ENCODE measurements at places on chromosomes 1 and 21. TPM values are rescaled to one million over a fixed set of nuclear protein-coding genes. Genes with fewer than 3 reads are reported as not detected.

EDN2 gene
- not detected for total RNA-seq

MTARC1 gene
- 96.5 TPM for total RNA-seq

CYP4A11 gene
- not detected for total RNA-seq

IVL gene
- not detected for total RNA-seq

NCMAP gene
- total RNA-seq, result 5.4 TPM

OR4F16 gene
- 0.45 TPM for total RNA-seq

CLCNKB gene
- 11.2 TPM for total RNA-seq

CRYZL1 gene
- total RNA-seq, result 37.2 TPM

DNA sequence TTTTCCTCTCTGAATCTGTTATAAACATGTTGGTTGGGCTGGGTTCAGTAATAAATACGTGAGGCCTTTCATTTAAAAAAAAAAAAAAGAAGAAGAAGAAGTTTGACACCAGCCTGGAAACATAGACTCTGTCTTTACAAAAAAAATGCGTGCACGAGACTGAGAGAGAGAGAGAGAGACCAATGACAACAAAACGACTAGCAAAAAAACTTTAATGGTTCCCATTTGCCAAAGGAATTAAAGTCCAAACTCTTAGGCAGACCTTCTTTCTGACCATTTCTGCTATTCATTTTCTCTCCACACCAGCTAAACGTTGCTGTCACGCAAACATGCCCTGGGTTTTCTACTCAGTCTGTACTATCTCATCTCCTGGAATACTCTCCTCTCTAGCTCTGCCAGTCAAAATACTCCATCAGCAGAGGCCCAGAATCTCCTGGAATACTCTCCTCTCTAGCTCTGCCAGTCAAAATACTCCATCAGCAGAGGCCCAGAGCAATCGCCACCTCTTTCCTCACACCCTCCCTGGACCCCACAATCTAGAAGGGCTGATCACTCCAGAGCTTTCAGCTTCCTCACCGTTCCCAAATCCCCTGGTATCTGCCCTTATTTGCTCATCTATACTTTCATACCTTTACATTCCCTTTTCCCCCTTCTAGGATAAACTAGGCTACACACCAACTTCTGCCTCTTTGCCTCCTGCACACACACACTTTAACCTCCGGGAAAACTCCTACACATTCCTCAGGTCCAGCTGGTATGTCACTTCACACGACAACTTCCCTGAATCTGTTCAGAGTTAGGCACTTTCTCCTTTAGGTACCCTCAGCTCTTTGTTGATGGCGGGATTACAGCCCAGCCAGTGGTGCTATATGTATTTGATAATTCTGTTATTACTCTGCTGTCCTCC is 100.0 kb downstream of the CDC7 start:
- H3K27me3 ChIP-seq, result no peaks in the 10 kb centered on the region
- H3K4me1 ChIP-seq, result peaks cover 12% of the 10 kb centered on the region
- no peak overlapping the region for H3K4me3 ChIP-seq
- no peak for DNase-seq

GRCh38 chr1:185907246-185907645 is 173.1 kb downstream of the HMCN1 start:
- H3K4me3 ChIP-seq, result no peak overlapping the region
- H3K4me1 ChIP-seq, result no peaks in the 10 kb centered on the region
- no peaks in the 10 kb centered on the region for H3K27me3 ChIP-seq
- H3K27ac ChIP-seq, result no peak overlapping the region

GRCh38 chr1:233217832-233218231 is 77.7 kb downstream of the PCNX2 start:
- no peaks in the 10 kb centered on the region for H3K4me1 ChIP-seq
- H3K27ac ChIP-seq, result no peak overlapping the region
- H3K4me3 ChIP-seq, result no peak overlapping the region
- DNase-seq, result no peak
- no peaks in the 10 kb centered on the region for H3K36me3 ChIP-seq

DNA sequence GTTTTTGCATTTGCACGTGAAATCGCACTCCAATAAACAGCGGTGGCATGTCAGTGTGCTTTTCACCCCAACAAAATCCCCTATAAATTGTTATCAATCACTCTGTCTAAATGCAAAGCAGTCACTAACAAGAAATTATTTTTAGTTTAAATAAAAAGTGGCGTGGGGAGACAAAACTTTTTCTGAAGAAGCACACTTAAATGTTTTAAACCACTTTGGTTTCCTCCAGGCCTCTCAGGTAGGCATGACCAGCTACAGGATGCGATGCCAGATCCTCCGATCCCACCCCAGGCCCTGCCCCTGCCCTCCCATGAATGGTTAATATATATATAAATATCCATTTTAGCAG is 3.6 kb downstream of the FMO1 start:
- no peaks in the 10 kb centered on the region for H3K36me3 ChIP-seq
- no peaks in the 10 kb centered on the region for H3K4me1 ChIP-seq
- no peak overlapping the region for H3K4me3 ChIP-seq
- DNase-seq, result no peak
- H3K27me3 ChIP-seq, result no peaks in the 10 kb centered on the region

Data from thyroid gland (tissue), 4 donors.